ENCODE measurements at places on chromosomes 7 and 10. TPM values are rescaled to one million over a fixed set of nuclear protein-coding genes. Genes with fewer than 3 reads are reported as not detected.

Gene TASOR2
- total RNA-seq, result 56.0 TPM

Gene ZNF239
- 0.26 TPM for total RNA-seq

Gene CLRN3
- not detected for total RNA-seq

Gene TMEM236
- total RNA-seq, result 0.12 TPM

Gene NHLRC2
- 35.7 TPM for total RNA-seq

Gene ZNF479
- total RNA-seq, result not detected

Gene PHYH
- 13.6 TPM for total RNA-seq

Gene ABCB4
- 0.07 TPM for total RNA-seq

Gene TRIL
- not detected for total RNA-seq

Gene NPY4R
- not detected for total RNA-seq

Gene CTNNA3
- total RNA-seq, result 0.61 TPM

Gene GLI3
- total RNA-seq, result 0.15 TPM

- peaks cover 32% of the 10 kb centered on the region for H3K4me1 ChIP-seq
- H3K27ac ChIP-seq, result peak overlapping the region; percentile 93
- peaks cover 7% of the 10 kb centered on the region for H3K27me3 ChIP-seq
- DNase-seq, result no peak
- peaks cover 19% of the 10 kb centered on the region for H3K36me3 ChIP-seq
Observed at GRCh38 chr7:104207348-104207730, 474 bp downstream of the ORC5 start.

DNA sequence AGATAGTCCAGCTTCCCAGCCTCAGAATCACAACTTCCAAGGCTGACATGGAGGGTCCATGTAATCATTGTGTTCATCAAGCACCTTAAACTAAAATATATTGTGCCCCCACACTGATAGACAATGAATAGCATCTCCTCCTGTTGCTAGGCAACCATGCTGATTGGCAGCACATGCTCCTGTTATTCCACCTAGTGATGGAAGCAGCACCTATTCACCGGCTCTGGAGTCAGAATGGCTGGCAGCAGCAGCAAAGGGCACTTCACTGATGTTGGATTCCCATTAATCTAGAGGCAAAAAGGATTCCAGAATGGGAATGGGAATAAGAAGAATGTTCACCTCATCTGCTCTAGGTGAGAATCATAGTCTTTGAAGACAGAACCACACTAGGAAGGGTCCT, 55.0 kb downstream of the RELN start:
- H3K27ac ChIP-seq, result no peak overlapping the region
- no peaks in the 10 kb centered on the region for H3K36me3 ChIP-seq
- H3K4me3 ChIP-seq, result no peak overlapping the region
- H3K27me3 ChIP-seq, result no peaks in the 10 kb centered on the region
- DNase-seq, result no peak
- no peaks in the 10 kb centered on the region for H3K4me1 ChIP-seq

GRCh38 chr7:34061149-34061548, 155.8 kb downstream of the BMPER start:
- H3K36me3 ChIP-seq, result no peaks in the 10 kb centered on the region
- no peak overlapping the region for H3K27ac ChIP-seq
- DNase-seq, result no peak
- no peak overlapping the region for H3K4me3 ChIP-seq
- H3K4me1 ChIP-seq, result no peaks in the 10 kb centered on the region

- H3K4me1 ChIP-seq, result no peaks in the 10 kb centered on the region
- no peak overlapping the region for H3K27ac ChIP-seq
- peaks cover 25% of the 10 kb centered on the region for H3K36me3 ChIP-seq
Observed at GRCh38 chr7:139264220-139264619, 33.2 kb downstream of the UBN2 start.

DNA sequence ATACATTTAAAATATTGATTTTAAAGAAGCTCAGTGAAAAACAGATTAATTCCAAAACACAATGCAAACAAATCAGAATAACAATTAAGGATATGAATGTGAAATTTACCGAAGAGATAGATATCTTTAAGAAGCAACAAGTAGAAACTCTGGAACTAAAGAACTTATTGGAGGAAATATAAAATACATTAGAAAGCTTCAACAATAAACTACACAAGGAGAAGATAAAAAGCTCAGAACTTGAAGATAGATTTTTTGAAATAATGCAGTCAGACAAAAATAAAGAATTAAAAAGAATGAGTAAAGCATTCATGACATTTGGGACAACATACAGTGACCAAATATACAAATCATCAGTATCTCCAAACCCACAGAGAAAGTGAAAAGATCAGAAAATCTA, 43.2 kb downstream of the HIBADH start:
- H3K36me3 ChIP-seq, result peaks cover 45% of the 10 kb centered on the region
- no peaks in the 10 kb centered on the region for H3K27me3 ChIP-seq
- H3K4me1 ChIP-seq, result no peaks in the 10 kb centered on the region
- H3K27ac ChIP-seq, result no peak overlapping the region
- DNase-seq, result no peak

DNA sequence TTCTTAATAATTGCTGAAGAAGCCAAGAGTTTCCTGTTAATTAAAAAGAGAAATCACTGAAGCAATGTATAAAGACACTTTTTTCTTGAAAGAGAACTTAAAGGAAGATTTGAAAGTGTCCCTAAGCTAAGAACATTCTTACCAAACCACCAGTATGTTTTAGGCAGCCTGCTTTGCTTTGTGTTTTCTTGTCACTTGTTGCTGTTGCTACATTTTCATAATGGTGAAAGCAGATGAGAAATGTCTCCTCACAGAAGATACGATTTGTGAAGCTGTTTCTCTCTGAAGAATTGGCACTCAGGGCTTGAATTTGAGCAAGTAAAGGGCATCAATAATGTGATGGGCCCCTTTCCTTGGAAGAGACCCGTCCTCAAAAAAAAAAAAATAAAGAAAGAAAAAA, 30.9 kb downstream of the TCF7L2 start:
- peaks cover 15% of the 10 kb centered on the region for H3K4me1 ChIP-seq
- DNase-seq, result no peak
- no peak overlapping the region for H3K27ac ChIP-seq

GRCh38 chr7:135690566-135690965, 28.3 kb downstream of the STMP1 start:
- no peaks in the 10 kb centered on the region for H3K27me3 ChIP-seq
- H3K4me3 ChIP-seq, result no peak overlapping the region
- H3K27ac ChIP-seq, result no peak overlapping the region
- H3K36me3 ChIP-seq, result peaks cover 4% of the 10 kb centered on the region

GRCh38 chr10:70404787-70405036, 767 bp downstream of the EIF4EBP2 start:
- H3K4me1 ChIP-seq, result peaks cover 35% of the 10 kb centered on the region
- H3K4me3 ChIP-seq, result peak overlapping the region; percentile 95
- no peaks in the 10 kb centered on the region for H3K27me3 ChIP-seq

DNA sequence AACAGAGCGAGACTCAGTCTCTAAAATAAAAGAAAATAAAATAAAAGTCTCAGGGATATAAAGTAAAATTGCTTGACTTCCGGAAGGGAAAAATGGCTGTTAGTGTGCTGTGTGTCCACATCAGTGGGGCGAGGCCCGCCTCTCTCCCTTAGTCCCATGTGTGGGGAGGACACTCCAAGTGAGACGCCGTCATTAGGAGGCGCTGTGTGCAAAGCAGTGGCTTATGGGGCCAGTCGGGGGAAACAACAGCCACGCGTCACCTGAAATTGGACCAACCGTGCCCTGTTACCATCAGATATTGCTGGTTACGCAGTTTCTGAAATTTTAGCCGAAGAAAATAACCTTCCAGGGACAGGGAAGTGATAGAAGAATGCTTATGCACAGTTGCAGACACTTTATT, 15.8 kb downstream of the SFXN4 start:
- H3K4me1 ChIP-seq, result no peaks in the 10 kb centered on the region
- H3K36me3 ChIP-seq, result peaks cover 30% of the 10 kb centered on the region
- no peak overlapping the region for H3K27ac ChIP-seq
- H3K27me3 ChIP-seq, result no peaks in the 10 kb centered on the region
- DNase-seq, result no peak
- no peak overlapping the region for H3K4me3 ChIP-seq

DNA sequence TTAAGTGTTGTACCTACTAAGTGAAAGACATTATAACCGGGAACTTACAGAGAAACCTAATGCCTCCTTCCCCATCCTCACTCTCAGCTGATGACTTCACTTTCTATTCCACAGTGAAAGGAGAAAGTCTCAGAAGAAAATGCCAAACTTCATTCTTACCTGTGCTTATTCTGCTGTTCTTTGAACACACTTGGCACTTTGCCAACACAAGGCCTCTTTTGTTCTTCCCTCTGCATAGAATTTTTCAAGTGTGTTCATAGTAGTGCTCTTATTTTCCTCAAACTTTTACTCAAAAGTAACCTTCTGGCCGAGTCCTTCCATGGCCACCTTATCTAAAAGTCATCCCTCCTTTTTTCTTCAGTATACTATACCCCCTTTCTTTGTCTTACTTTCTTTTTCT, 59.4 kb upstream of the ETV1 start:
- no peaks in the 10 kb centered on the region for H3K36me3 ChIP-seq
- no peaks in the 10 kb centered on the region for H3K27me3 ChIP-seq
- no peak overlapping the region for H3K4me3 ChIP-seq
- H3K27ac ChIP-seq, result peak overlapping the region; percentile 34
- H3K4me1 ChIP-seq, result no peaks in the 10 kb centered on the region
- no peak for DNase-seq

DNA sequence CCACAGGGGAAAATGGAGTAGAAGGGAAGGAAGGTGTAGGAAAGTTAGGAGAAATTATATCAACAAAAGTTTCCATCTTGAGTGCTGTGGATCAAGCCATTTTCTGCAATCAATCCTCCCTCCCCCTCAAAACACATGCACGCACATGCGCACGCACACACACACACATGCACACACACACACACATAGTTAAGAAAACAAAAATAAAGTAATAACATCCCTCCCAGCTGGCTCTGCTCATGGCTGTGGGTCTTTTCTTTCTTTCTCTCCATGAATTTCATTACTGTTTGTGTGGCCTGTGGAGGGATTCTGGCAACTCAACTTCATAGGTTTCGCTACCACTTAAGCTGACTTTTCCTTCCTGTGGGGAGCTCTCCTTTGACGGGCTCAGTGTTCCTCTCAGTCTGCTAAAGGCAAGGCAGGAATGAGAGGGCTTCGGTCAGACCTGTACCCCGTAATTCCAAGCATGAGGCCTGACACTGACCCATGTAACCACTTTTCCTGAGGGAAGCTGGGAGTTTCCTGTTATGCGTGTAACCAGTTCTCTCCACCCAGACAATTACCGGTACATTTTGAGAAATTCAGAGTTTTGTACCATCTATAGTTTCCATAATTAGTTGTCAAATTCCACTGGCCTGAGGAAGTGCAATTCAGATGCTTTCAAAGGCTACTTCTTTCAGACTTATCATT, 79.8 kb downstream of the ZNF92 start:
- peaks cover 2% of the 10 kb centered on the region for H3K36me3 ChIP-seq
- peaks cover 5% of the 10 kb centered on the region for H3K27me3 ChIP-seq
- H3K27ac ChIP-seq, result no peak overlapping the region
- H3K4me3 ChIP-seq, result no peak overlapping the region

GRCh38 chr10:26423722-26424121, 14.4 kb upstream of the APBB1IP start:
- DNase-seq, result no peak
- H3K36me3 ChIP-seq, result no peaks in the 10 kb centered on the region
- no peak overlapping the region for H3K4me3 ChIP-seq
- H3K27ac ChIP-seq, result no peak overlapping the region
- no peaks in the 10 kb centered on the region for H3K27me3 ChIP-seq

DNA sequence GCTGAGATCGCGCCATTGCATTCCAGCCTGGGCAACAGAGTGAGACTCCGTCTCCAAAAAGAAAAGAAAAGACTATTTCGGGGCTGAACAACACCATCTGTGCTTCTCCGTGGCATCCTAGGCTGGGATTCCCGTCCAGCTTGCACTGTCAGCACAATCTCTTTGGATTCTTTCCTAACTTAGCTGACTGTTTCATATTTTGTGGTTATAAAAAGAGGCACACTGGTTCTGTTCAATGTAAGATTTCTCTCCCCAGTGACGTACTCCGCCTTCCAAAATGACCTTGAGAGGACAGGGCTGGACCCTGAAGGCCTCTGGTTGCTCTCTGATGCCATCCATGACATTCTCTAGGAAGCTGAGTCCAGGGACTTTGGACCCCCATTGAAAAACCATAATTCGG, 8.8 kb downstream of the ZNHIT1 start:
- H3K27me3 ChIP-seq, result no peaks in the 10 kb centered on the region
- no peak overlapping the region for H3K27ac ChIP-seq
- peaks cover 17% of the 10 kb centered on the region for H3K36me3 ChIP-seq

DNA sequence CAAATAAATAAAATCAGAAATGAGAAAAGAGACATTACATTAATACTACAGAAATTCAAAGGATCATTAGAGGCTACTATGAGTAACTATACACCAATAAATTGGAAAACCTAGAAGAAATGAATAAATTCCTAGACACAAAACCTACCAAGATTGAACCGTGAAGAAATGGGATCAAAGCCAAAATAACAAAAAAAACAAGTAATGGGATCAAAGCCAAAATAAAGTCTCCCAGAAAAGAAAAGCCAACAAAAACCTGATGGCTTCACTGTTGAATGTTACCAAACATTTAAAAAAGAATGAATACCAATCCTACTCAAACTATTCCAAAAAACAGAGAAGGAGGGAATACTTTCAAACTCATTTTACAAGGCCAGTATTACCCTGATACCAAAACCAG, 20.0 kb downstream of the GSDME start:
- peaks cover 61% of the 10 kb centered on the region for H3K27me3 ChIP-seq
- no peak overlapping the region for H3K27ac ChIP-seq
- peaks cover 2% of the 10 kb centered on the region for H3K36me3 ChIP-seq
- H3K4me3 ChIP-seq, result no peak overlapping the region
- H3K4me1 ChIP-seq, result no peaks in the 10 kb centered on the region
- no peak for DNase-seq

- DNase-seq, result peak; percentile 87
- H3K4me1 ChIP-seq, result peaks cover 13% of the 10 kb centered on the region
- no peak overlapping the region for H3K27ac ChIP-seq
- peak overlapping the region; percentile 40 for H3K4me3 ChIP-seq
- H3K36me3 ChIP-seq, result no peaks in the 10 kb centered on the region
Observed at GRCh38 chr7:5143935-5144903, 45.8 kb upstream of the WIPI2 start.

DNA sequence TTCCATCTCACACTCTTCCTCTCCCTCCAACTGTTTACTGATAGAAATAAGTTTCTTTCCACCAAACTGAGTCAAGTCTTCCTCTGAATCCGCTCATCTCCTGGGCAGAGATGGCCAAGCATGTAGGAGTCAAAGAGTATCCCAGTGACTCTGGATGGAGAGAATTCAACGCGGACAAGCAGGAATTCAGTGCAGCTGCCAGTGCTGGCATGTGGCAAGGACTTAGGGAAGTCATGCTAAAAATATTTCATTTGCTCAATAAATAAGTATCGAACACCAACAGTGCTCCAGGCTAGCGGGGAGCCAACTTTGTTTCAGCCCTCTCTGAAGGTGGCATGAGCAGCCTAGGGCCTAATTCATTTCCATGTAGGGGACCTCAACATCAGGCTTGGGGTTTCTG, 351.6 kb upstream of the ZMIZ1 start:
- H3K27ac ChIP-seq, result no peak overlapping the region
- no peak for DNase-seq
- no peak overlapping the region for H3K4me3 ChIP-seq
- H3K27me3 ChIP-seq, result peaks cover 25% of the 10 kb centered on the region
- no peaks in the 10 kb centered on the region for H3K4me1 ChIP-seq
